Mesothelial cell of epicardium (in vitro differentiated cells): ENCODE measurements at places on chromosomes 7 and 10.
A peak's percentile ranks its signal among the peaks of the same experiment; 100 is the strongest.

- DNase-seq, result peak; percentile 33
These were observed 366.0 kb upstream of the SHH start for GRCh38 chr7:156178214-156178613.

GRCh38 chr7:134710511-134710853 is 63.8 kb downstream of the BPGM start:
- no peak for DNase-seq

DNA sequence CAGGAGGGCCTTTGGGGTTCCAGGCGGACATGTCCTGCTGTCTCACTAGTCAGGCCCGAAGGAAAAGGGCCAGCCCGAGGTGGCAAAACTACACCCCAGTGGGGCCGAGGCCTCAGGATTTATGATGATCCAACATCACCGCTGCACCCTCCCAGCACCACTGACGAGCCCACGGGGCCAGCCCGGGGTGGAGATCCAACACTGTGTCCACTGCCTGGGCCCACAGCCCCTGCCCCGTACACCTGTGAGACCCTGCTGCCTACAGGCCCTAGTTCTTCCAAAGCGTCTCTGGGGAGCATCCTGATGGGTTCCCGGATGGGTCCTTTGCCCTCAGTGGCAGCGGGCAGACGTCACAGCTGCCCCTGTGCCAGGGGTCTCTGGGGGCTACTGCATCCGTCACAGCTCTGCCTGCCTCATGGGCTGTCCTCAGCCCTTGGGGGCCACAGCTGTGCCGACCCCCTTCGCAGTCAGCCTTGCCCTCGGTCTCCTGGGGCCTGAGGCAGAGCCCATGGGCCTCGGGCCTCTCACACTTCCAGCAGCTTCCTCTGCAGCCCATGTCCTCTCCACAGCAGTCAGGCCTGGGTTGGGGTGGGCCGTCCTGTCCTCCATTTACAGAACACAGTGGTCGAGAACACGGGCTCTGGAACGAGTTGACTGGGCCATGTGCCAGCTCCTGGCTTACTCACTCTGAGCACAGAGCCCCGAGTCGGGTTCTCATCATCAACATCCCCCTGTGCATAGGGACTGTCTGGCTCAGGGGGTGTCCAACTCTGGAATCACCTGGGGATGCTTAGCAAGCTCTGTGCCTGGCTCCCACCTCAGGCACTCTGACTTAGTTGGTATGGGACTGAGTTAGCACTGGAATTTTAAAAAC is 64.9 kb downstream of the FOXL3 start:
- no peak for DNase-seq

DNA sequence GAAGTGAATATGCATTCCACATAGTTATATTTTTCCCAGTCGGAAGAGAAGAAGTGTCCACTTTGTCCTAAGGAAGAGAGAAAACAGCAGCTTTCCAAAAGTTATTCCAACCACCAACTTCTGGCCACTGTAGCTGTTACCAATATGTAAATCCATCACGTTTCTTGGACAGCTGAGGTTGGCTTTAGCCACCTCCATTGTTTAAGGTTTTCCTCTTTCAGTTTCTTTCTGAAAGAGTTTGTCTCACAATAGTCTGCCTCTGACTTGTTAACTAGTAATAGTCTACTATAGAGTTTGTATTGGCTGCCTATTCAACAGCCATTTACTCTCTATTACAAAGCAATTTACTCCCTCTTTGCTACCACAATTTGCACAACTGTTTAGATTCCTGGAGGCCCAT is 457.6 kb upstream of the LRRN3 start:
- no peak for DNase-seq
